ENCODE measurements at places on chromosomes 16 and 17.

DNA sequence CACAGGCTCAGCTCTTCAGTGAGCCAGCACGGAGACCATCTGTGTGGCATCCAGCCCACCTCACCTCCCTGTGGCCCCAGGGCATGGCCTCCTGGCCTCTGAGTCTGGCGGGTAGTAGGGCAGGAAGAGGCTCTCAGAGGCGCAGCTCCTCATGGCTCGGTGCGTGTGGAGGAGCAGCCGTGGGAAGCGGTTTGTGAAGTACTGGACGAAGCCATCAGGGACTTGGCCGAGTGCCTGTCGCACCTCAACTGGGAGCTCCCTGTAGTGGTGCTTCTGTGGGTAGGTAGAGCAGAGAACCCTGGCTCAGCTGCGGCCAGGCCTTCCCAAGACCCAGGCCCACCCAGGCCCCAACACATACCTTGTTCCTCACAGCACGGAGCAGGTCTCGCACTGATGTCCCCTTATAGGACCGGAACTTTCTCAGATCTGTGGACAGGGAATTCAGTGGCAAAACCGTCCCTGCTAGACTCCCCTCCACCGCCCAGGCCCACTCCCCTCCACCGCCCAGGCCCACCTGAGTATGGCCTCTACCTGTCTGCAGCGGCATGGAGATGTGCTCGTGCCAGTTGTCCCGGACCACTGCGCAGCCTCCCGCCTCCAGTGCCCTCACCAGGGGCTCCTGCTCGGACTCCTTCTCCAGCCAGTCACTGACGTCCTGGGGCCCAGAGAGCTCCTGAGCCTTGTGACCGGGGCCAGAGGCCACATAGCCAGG is 12.2 kb downstream of the PLK1 start:
- no peak for DNase-seq

GRCh38 chr16:20136446-20136968 is 62.8 kb upstream of the GPR139 start:
- no peak for DNase-seq

GRCh38 chr16:84119368-84119767 is 2.6 kb upstream of the MBTPS1 start:
- no peak for DNase-seq

GRCh38 chr17:16975744-16976625 is 4.1 kb upstream of the TNFRSF13B start:
- DNase-seq = no peak

GRCh38 chr16:5865236-5865635 is 767.6 kb upstream of the EEF2KMT start:
- no peak for DNase-seq

GRCh38 chr17:19619705-19620325 is 28.7 kb upstream of the ALDH3A2 start:
- DNase-seq = no peak

- DNase-seq = no peak
These were observed 3.1 kb downstream of the MMP15 start for GRCh38 chr16:58028541-58029070.

- DNase-seq = no peak
These were observed 15.0 kb downstream of the OR1F1 start for GRCh38 chr16:3202903-3203539.

DNA sequence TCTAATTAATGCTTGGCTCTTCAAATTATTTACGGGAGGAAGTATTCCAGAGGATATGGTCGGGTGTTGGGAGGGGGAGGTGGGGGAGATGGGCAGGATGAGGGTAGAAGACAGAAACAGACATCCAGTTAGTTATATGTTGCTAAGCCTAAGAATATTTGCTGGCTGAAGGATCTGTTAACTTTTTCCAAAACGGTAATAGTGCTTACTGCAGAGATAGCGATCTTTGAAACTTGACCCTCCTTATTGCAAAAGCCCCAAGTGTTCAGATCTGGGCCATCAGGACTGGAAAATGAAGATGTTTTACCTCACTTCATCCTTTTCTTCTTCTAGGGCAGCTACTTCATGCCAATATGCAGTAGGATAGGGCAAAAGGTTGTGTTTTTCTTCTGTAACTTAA is 27.0 kb upstream of the MMD start:
- DNase-seq = no peak

- DNase-seq = peak; percentile 26
These were observed 30.0 kb downstream of the SNN start for GRCh38 chr16:11698271-11698689.

GRCh38 chr17:2828397-2829038 is 32.3 kb downstream of the RAP1GAP2 start:
- DNase-seq = peak; percentile 76

DNA sequence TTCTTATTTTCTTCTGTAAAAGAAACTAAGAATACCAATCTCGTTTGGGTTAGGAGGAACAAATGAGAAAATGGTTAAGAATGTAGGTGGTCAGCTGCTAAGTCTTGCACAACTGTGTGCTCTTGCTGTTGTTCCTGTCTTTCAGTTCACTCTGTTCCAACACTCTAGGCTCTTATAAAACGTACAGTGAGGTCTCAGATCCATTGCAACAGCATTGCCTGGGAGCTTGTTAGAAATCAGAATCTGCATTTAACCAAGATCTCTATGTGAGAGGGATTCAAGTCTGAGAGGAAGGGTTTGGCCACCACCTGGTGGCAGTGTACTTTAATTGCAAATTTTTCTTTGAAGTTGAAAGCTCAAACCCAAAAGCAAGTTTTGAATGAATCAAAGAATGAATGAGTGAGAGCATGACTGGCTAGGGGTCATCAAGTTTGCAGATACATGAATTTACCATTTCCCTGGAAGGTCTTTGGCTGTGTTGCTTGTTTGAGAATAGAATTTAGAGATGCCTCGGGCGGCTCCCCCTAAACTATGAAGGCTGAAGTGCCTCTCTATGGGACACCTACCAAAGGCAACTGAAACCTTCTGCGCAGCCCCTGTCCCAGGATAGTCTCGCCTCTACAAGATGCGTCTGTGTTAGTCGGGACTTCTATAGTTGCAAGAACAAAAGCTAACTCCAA is 2.5 kb downstream of the ALOX15B start:
- peak; percentile 20 for DNase-seq

GRCh38 chr17:69949973-69950695 is 124.9 kb upstream of the KCNJ16 start:
- DNase-seq = no peak

- no peak for DNase-seq
These were observed 16.1 kb downstream of the G6PC3 start for GRCh38 chr17:44086364-44087311.

GRCh38 chr16:88453217-88453531 is at the start of gene ZFPM1:
TSS of gene ZFPM1 (plus strand) at chr16:88453280. CDS start at chr16:88453639, 359 bp downstream.
- DNase-seq = no peak

- DNase-seq = peak; percentile 38
These were observed 1.0 kb downstream of the GSDMA start for GRCh38 chr17:39963829-39964228.

DNA sequence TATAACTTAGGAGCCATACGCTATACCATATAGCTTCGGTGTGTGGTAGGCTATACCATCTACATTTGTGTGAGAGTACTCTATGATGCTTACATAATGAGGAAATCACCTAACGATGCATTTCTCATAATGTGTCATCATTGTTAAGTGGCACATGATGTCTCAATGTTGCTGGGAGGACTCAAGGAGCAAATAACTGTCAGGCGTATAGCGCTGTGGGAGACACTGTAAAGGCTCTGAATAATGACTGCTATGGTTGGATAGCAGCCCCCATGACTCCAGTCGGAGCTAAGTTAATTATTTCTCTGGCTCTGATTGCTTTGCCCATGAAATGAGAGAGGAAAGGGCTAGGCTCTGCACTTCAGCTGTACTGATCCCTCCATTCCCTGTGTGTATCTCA is 197.2 kb downstream of the RGS9 start:
- no peak for DNase-seq

- no peak for DNase-seq
These were observed 3.1 kb downstream of the TNFRSF13B start for GRCh38 chr17:16968786-16969185.

GRCh38 chr17:69096541-69096940 is 35.8 kb upstream of the ABCA9 start:
- DNase-seq = no peak

DNA sequence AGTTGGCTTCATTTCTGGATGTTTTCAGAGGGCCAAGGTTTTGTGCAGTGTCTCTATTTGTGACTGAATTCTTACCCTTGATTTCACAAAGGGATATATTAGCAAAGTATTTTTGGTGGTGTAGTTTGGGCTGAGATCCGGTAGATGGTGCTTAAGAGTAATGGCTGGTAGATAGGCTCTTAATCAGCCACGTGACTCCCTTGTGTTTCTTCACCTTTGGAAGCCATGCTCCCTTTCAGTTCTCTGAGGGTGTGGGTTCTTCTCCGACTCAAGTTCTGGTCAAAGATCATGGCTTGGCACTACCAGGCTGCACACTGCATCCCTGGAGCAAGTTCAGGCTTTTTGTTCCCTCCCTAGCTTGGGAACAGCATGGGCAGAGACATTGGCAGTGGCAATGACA is 887.3 kb downstream of the CDH8 start:
- DNase-seq = no peak

DNA sequence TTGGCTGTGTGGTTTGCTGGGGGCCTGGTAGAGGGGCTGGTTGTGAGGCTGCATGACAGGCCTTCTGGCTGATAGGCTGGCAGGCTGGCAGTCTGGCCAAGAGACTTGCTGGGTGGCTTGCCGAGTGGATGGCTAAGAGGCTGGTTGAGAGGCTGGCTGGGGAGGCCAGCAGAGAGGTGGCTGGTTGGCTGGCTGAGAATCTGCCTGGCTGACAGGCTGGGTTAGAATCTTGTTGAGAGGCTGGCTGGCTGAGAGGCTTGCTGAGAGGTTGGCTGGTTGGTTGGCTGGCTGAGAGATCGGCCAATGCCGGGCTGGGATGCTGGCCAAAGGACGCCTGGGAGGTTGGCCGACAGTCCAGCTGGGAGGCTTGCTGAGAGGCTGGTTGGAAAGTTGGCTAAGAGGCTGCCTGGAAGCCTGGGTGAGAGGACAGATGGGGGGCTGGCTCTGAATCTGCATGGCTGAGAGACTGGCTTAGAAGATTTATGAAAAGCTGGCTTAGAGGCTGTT is 35.9 kb upstream of the ACSM2B start:
- DNase-seq = no peak

- DNase-seq = no peak
These were observed 20.7 kb upstream of the NAGS start for GRCh38 chr17:43983515-43984411.

GRCh38 chr16:19559242-19559910 is 3.9 kb downstream of the VPS35L start:
- DNase-seq = peak; percentile 18

DNA sequence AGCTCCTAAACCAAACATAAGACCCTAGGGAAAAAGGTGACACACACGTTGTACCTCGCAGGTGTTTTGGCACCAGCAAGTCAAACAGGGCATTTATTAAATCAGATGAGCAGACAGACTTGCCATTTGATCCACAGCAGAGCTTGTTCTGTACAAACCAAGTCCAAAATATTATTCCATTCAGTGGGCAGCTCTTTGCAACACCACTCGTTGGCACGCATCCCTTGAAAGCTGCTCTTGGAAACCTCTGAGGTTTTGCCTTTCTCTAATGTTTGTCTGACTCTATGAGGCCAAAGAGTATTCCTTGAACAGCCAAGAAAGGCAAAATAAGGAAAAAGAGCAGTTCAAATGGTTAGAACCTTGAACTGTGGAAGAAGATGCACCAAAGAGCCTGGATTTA is 12.7 kb downstream of the TMEM100 start:
- no peak for DNase-seq

DNA sequence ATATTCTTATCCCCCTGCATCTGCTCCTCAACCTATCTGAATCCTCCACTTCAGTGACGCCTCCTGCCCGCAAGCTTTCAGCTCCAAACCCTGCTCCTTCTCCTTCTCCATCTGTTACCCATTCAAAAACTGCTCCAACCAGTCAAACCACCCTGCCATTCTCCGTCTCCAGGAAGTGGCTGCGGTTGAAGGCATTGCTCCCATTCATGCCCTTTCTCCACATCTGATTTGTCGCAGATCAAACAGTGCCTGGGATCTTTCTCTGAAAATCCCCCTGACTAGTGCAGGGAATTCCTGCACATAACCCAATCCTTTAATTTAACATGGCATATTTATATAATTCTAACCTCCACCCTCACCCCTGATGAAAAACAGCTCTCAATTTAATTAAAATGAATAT is 56.3 kb downstream of the SLFN5 start:
- no peak for DNase-seq

DNA sequence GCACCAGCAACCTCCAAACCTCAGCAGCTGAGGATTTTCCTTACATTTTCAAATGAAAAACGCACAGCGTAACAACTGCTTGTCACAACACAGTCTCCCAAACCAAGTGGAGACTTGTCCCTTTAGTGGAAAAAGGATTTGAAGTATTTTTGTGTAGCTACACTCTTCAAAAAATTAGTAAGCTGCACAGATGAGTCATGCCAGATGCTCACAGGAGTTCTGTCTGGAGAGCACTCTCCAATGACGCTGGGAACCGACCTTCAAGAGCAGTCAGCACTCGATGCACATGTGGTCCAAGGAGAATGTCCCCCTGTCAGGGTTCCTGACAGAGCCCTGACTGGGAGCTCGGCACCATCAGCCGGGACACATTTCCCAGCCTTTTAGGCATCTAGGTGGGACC is 39.8 kb downstream of the MAP1LC3B start:
- no peak for DNase-seq

DNA sequence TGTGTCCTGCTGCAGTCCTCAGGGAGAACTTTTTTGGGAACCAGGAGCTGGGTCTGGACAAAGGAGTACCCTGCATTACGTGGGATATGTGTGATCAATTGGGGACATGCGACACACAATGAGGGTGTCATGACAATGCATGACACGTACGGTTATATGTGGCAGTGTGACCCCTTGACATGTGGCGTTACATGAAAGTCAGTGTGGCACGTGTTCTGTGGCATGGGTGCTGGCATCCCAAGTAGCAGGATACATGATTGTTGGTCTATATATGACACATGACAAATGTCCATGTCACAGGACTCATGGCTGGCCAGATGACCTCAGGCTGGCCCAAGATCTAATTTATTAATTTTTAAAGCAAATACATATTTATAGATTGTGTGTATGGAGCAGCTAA is 9.7 kb upstream of the CPNE2 start:
- DNase-seq = no peak

- DNase-seq = no peak
These were observed 175.9 kb downstream of the SPECC1 start for GRCh38 chr17:20184977-20185619.
